ENCODE measurements at places on chromosomes 2 and 18.

DNA sequence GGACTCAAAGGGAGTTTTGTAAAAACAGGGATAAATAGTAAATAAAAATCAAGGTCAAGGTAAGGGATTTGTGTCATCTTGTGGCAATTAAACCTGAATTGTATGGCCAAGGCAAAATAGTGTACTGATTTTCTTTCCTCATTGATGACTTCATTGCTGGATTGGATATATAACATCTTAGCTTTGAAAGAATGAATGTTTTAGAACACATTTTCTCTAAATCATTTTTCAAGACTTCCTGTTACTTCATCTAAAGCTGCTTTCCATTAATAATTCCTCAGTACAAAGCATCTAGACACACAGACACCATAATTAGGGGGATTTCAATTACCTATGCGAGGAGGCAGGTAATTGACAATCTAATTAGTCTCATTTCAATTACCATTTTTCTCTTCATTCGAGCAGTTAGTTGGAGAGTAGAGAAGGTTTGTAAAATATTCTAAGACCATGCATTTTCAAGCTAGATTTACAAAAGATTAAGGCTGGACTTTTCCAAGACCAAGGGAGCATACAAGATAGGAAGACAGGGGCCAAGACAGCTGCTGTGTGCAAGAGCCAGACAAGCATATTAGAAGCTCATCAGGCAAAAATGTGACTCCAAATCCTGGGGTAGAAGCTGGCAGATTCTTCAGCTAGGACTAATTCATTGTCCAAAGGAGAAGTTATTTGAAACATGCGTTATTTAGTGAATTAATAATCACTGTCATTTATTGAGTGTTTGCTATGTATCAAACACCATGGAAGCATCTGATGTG, 253.6 kb downstream of the EPHA4 start:
- no peak for DNase-seq

DNA sequence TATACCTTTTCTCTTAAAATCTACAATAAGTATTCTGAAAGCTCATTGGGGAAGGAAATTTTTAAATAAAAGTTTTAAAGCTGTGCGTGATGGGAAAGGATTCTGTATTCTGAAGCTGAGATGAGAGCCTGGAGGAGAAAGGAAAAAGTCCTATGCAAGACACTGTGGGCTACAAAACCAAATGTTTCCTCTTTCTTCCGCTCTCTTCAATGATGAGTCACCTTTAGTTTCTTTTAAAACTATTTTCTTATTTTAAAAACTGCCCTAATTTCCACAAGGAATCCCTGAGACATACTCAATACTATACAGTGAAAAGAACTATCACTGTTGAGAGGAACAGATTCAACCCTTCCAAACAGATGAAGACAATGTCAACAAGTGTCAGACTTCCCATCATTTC, 87.4 kb downstream of the INO80D start:
- DNase-seq = no peak

GRCh38 chr2:160394153-160394552, 99.5 kb downstream of the RBMS1 start:
- DNase-seq = no peak

DNA sequence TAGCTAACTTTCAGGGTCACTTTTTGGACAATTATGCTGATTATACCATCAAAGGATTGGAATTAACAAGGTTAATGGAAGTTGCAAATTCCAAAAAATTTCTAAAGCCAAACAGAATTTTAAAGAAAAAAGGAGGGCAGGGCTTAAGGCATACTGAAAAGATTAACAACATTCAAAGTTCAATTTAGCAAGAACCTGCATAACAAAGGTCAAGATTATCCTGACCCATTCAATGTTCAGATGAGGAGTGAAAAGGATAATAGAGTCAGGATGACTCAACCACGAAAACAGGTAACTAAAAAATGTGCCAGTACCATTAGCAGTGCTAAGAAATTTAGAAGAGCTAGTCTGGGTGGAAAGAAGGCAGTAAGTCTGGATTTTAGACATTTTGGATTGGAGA, 139.8 kb upstream of the HNMT start:
- no peak for DNase-seq

GRCh38 chr2:168035458-168035857, 211.9 kb downstream of the STK39 start:
- DNase-seq = no peak

DNA sequence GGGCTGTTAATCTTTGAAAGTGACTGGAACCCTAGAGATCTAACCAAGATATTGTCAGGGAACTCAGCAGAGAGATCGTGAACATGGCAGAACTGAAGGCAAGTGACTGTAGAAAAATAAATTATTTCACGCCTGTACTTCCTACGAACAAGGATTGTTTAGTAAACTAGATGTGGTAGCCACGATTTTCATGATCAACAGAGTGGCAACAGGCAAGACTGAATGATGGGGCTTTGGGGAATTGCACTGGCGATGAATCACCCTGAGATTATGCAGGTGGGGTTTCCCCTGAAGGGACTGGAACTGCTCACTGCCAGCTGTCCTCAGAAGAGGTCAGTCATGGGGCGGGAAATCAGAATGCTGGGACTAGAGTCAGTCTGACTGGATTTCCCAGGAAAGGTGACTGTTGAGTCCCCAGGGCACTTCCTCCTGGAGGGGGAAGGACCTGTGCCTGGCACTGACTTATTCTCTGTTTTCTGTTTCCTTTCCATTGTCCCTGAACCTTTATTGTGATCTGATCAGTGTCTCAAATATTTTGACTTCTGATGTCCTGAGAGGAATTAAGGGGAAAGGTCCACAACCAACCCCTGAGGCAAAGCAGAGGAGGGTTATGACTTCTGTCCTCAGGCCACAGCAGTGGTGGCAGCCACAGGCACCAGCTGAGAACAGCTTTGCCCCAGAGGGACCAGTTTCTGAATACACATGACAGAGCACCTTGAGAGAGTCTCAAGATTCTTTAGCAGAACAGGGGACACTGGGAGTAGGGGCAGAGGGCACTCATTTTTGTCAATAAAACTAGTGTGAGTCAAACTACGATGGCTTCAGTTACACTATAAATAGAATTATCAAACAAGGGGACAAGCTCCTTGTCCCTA, 70.0 kb downstream of the NAB1 start:
- DNase-seq = no peak

- DNase-seq = no peak
Measured at GRCh38 chr2:64192125-64192479, 47.9 kb upstream of the PELI1 start.

- DNase-seq = no peak
Measured at GRCh38 chr2:124323321-124323720, 298.2 kb downstream of the CNTNAP5 start.

GRCh38 chr2:126658905-126659561, 3.1 kb downstream of the GYPC start:
- DNase-seq = peak; percentile 63

DNA sequence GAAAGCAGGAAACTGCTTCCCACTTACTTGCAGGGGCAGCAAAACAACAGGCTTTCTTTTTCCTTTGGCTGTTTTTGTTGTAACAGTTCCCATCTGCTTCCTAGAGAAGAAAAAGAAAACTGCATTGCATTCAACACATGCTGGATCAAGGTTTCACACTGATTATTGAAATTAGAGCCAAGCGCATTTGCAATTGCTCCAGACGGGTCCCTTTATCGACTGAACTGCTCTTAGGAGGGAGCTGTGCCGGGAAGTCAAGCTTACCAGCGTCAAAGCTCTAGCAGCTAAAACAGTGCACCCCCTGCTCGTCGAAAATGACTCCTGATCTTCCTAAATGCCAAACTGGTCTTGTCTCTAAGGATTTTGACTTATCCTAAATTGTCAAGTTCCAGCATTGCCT, 164.0 kb upstream of the SESTD1 start:
- DNase-seq = no peak

GRCh38 chr2:171057575-171057974, 103.1 kb downstream of the TLK1 start:
- DNase-seq = no peak

DNA sequence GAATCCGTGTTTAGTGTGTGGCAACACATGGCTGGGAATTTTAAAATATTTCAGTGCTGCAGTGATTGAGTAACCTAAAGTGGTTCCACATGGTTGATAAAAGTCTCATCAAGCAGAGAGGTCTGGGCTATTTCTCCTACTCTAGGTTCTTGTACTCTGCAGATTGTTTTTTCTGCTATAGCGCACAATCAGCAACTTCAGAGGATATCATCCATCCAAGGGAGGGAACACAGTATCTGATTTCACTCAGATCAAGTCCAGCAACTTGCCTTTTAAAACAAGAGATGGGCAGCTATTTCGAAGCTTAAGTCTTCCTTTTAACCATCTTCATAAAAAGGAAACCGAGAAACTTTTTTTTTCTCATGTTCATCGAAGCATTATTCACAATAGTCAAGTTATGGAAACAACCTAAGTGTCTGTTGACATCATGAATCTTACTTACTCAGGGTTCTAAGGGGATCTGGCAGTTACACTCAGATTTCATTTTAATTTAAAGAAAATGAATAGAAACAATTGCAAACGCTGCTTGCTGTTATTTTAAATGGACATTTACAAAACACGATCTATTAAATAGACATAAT, 172.7 kb upstream of the TRIB2 start:
- no peak for DNase-seq

GRCh38 chr2:195408196-195408595, 248.8 kb upstream of the SLC39A10 start:
- no peak for DNase-seq

DNA sequence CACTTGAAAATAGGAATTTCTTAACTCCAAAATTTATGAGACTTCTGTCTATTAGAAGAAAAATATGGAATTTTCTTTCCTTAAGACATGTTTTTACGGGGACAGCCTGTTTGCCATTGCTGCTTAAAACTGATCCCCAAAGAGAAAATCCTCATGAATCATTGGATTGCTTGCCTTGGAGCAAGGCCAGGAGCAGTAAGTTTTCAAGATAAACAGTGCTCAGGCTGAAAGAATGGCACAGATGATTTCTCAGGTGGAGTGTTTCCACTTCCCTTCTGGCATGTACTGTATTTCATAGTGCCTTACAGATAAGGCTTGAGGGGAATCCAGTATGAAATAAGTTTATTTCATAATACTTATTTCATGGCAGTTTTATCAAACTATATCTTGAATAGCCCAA, 74.3 kb upstream of the MMADHC start:
- DNase-seq = no peak

- peak; percentile 64 for DNase-seq
Measured at GRCh38 chr2:237471438-237472186, 15.4 kb upstream of the MLPH start.

DNA sequence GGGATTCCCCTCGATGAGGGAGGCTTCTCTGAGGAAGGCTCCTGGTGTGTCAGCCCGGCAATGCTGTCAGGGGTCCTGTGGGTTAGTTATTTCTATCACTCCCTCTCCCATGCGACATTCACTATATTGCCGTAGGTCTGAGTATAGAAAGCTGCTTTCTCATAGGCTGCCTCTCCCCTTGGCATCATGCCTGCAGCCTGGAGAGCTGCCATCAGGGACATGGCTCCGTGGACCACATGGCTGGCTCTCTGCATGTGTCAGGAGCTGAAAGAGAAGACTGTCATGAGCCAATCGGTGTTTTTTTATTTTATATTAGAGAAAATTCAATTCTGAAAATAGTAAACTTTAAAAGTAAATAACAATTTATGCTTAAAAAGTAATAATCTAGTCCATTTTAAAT, 198.0 kb downstream of the CDH20 start:
- DNase-seq = no peak

DNA sequence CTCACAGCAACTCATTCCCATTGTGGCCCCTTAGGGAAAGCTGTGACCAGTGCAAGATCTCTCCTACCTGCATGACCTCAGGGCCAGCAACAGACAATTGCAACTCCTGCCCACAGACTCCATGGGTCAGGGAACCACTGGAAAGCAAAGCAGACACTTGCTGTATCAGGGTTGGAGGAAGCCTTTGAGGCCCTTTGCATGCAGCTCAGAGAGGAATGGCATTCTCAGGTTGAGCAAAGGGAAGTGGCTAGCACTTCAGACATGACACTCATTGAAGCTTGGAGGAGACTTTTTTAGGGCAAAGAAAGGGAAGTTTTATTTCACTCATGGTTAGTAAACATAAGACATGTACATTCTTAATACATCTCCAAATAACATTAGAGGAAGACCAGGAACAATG, 22.1 kb downstream of the IL1F10 start:
- DNase-seq = no peak

- no peak for DNase-seq
Measured at GRCh38 chr2:202703091-202703490, 68.3 kb downstream of the FAM117B start.

DNA sequence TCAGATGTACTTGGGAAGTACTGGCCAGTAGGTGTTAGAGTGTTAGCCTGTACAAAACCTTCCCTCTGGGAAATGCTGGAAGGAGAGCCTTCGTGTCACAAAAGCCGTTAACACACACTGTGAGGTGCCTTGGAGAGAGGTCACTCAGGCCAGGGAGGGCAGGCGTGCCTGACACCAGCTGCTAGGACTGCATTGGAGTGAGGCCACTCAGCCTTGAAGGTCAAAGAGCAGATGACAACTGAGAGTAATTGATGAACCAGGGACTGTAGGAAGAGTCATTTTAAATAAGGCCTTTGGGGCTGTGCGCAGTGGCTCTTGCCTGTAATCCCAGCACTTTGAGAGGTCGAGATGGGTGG, 45.4 kb downstream of the ASAP2 start:
- no peak for DNase-seq

GRCh38 chr2:119567292-119567691, 23.0 kb downstream of the CFAP221 start:
- no peak for DNase-seq

DNA sequence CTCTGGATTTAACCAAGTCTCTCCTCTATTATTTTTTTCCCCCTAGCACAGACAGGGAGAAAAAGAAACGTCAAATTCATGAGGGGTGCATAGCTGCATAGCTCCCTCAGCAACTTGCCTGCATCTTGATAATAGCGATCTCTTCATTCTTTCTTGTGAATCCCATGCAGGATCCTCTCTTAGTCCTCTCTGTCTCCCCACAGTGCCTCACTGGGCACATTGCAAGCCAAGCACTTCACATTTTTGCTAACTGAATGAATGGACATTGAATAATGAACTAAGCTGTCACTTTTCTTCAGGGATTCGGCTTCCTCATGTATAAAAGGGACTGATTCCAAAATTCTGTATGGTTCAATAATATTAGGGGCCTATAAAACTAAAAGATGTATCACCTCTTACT, 2.9 kb upstream of the EPB41L3 start:
- DNase-seq = peak; percentile 19

DNA sequence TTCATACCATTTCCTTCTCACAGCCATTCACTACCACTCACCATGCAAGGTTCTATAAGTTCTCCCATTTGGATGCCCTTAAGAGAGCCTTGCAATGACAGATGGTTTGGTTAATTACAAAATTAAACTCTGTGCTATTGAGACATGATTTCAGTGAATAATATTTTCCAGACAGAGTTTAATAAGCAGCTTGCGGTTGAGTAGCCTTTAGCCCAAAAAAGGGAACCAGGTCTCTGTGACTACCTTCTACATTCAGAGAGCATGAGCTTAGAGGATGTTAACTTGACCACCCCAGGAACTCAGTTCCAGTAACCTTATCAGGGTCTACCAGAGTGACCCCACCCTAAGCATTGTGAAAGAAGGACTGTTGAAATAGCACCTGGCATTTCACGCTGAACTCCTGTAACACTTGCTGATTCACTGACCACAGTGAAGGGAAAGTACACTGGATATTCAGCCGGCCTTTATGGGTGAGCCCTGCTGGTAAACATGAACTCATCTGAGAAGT, 1173.1 kb upstream of the ZEB2 start:
- DNase-seq = no peak

- no peak for DNase-seq
Measured at GRCh38 chr2:119082821-119083400, 75.6 kb downstream of the C1QL2 start.

- DNase-seq = no peak
Measured at GRCh38 chr18:58447402-58448095, 181.3 kb downstream of the ALPK2 start.
